ENCODE measurements at places on chromosomes 12 and 14.
A peak's percentile ranks its signal among the peaks of the same experiment; 100 is the strongest.

- no peak for DNase-seq
Measured at GRCh38 chr14:44438221-44438620, 68.9 kb downstream of the FSCB start.

- no peak for DNase-seq
Measured at GRCh38 chr12:57343703-57344378, 87.0 kb downstream of the R3HDM2 start.

GRCh38 chr14:36478782-36479181 lies 41.2 kb downstream of the NKX2-1 start:
- no peak for DNase-seq

DNA sequence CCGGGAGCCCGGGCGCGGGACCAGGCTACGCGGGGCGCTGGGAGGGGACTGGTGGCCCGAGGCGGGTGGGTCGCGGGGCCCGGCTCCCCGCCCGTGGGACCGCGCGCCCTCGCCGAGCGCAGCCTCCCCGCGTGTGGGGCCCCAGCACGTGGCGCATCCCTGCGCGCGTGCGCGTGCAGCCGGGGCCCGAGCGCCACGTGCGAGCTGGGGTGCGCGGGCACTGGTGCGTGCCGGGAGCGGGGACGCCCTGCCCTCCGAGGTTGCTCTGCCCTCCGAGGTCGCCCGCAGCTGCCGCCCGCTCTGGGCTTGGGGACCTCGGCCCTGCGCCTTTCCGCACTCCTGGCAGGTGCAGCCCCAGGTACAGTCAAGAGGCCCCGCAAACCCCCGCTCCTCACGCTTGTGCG lies 365 bp upstream of the CCDC88C start:
- peak; percentile 93 for DNase-seq

- DNase-seq: no peak
Measured at GRCh38 chr14:69285661-69286255, 25.8 kb downstream of the GALNT16 start.

DNA sequence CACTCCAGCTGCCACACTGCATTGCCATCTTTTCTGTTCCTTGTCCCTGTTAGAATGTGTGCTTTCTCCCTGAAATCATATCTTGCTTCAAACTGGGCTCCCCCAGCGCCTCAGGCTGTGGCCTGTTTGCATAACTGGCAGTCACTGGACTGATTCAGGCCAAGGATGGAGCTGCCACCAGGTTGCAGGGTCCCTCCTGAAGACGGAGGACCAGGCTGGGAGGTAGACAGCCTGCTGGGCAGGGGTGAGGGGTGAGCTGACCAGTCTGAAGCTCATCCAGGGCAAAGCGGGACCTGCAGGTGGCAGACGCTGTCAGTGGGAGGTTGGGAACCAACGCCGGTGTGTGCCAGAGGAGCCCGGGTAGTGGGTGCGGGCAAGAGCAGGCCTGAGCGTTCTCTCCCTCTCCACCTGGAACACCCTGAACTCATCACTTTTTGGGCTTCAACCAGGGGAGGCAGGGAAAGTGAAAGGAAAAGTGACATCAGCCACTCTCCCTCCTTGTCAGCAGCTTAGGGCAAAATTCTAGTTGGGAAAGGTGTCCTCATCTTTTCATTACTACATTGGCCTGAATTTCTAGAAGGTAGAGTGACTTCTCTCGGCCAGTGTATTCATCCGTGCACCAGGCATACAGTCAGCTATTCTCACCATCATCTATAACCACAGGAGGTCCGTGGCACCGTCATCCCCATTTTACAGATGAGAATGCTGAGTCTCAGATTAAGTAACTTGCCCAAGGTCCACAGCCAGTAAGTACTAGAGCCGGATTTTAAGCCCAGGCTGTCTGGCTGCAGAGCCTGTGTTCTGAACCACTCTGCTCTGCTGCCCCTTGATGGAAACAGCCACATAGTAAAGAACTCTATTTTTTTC lies 219.1 kb downstream of the SLC41A2 start:
- no peak for DNase-seq

GRCh38 chr12:25072906-25073650 lies 121.9 kb downstream of the DNAI7 start:
- DNase-seq: no peak

DNA sequence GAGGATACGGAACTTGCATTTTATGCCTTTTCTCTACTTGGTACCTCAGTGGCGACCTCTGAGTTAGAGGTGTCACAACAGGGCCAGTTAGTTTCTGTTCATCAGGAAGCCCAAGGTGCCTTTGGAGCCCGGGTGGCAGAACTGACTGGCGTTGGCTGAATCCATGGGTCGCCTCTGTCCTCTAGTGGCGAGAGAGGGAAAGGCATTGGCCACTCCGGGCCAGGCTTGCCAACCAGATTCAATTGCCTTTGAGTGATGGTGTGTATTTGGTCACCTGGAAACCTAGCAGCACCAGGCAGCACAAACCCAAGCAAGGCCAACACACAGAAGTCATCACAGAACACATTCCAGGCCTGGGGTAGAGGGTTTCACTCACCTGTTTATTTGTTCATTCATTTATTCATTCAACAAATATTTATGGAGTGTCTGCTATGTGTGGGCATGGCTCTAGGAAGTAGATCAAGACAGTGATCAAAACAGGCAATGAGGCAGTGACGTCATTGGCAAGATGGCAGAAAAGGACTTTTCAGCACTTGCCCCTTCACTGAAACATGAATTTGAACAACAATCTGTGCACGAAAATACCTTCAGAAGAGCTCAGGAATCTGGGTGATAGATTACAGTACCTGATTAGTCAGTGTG lies 40.5 kb upstream of the KCNA5 start:
- DNase-seq: peak; percentile 85

- DNase-seq: peak; percentile 90
Measured at GRCh38 chr12:113152835-113153814, 3.6 kb downstream of the CFAP73 start.

GRCh38 chr12:26493656-26494055 lies 298.3 kb downstream of the SSPN start:
- no peak for DNase-seq

GRCh38 chr12:39989501-39989900 lies 116.4 kb downstream of the SLC2A13 start:
- no peak for DNase-seq

DNA sequence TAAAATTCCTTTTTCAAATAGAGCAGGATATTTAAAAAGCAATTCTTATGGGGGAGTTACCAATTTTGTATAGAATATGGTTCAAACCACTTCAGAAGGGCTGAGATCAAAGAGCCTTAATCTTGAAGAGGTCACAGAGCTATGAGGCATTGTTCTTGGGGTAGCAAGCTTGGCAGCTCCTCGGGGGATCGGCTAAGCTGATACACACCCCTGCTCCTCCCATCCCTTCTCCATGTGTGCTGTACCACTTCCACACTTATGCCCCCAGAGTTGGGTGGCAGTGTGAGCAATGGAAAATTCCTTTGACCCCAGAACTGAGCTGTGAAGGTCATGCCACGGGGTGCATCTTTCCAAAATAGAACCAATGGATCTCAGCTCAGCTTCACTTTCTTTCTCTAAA lies 15.0 kb upstream of the TMEM30B start:
- DNase-seq: no peak

GRCh38 chr14:74296037-74296467 lies 6.7 kb downstream of the ABCD4 start:
- no peak for DNase-seq

GRCh38 chr14:30996892-30997659 lies 28.4 kb upstream of the AP4S1 start:
- DNase-seq: peak; percentile 42

GRCh38 chr12:38159092-38159551 lies 157.5 kb upstream of the ALG10B start:
- no peak for DNase-seq

GRCh38 chr12:87119713-87120112 lies 863.5 kb upstream of the MGAT4C start:
- DNase-seq: no peak

DNA sequence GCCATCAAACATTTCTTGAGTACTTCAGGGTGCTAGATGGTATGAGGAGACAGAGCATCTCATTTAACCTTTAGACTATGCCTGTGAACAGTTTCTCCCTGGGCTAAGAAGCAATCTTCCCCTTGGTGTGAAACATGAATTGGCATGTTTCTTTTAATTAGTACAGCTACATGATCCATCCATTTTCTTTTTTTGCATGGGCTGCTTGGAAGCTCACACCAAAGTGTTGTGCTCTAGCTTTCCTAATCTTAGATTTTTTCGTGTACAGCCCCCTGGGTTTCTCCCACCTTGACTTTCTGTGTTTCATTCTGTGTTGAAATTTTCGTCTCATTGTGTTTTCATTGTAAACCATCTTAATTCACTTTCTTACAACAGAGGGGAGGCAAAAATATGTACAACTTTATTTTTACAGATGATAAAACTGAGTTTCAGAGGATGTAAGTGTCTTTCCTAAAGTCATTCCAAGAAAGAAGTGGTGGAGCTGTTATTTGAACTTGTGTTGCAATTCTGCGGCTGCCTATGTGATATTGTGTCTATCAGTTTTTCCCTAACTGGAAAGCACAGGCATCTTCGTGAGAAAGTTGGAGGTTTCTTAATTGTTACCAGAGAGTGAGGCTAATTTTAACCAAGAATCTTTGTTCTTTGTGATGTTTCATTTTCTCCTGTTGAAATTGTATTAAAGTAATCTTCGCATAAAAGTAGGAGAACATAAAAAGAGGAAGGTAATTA lies 64.5 kb downstream of the DAAM1 start:
- DNase-seq: no peak

DNA sequence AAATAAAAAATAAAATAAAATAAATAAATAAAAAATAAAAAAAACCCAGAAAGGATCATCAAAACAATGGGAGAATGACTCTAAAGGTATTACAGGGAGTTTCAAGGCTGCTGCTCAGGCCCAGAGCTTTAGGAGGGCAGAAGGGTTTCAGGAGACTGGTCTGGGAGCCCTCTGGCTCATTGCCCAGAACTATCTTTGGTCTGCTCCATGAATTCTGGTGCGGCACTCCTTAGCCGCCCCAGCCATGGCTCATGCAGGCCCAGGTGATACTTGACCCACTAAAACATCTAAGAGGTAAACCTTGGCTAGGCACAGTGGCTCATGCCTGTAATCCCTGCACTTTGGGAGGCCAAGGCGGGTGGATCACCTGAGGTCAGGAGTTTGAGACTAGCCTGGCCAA lies 14.7 kb upstream of the TMED10 start:
- DNase-seq: no peak

DNA sequence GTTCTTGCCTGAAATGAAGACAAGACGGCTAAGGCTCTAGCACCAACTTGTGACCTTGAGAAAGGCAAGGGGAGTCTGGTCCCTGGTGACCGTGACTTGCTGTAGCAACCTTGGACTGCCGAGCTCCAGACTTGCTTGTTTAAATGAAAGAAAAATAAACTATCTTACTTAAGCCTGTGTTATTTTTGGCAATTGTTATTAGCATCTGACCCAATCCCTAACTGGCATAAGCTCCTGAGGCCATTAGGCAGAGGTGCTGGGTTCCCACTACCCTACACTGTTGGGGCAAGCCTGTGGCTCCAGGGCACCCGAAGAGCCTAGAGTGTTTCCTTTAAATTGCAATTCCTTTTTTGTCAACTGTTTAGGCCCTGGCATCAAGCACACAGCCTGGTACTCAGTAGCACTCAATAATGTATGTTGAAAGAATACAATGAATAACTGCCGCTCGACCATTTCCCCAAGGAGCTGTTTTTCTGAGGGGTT lies 106.9 kb upstream of the HIF1A start:
- DNase-seq: no peak

GRCh38 chr12:128991716-128992115 lies 138.4 kb downstream of the GLT1D1 start:
- DNase-seq: no peak

DNA sequence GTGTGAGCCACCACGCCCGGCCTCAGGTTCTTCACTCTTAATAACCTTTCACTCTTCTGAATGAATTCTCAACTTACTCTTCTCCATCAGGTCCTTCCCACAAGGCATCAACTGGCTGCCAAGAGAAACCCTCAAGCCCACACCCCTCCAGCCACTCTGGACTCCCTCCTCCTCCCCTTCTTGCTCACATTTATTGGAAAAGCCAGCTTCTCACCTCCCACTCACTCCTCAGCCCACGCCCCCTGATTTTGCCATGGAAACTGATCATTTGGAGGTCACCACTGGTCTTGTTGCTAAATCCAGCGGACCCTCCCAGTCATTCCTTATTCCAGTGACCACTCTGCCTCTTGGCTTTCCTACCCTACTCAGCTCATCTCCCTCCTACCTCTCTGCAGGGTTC lies 17.4 kb upstream of the ACVR1B start:
- no peak for DNase-seq
